ENCODE measurements at places on chromosomes 3 and 15. TPM values are rescaled to one million over a fixed set of nuclear protein-coding genes. Genes with fewer than 3 reads are reported as not detected.

STAB1 gene
- total RNA-seq: 55.3 TPM

- no peaks in the 10 kb centered on the region for H3K27me3 ChIP-seq
- no peak overlapping the region for H3K27ac ChIP-seq
- DNase-seq: no peak
- H3K4me1 ChIP-seq: no peaks in the 10 kb centered on the region
- no peak overlapping the region for H3K4me3 ChIP-seq
- no peaks in the 10 kb centered on the region for H3K36me3 ChIP-seq
Observed at GRCh38 chr3:55333923-55334322, 153.2 kb downstream of the WNT5A start.

DNA sequence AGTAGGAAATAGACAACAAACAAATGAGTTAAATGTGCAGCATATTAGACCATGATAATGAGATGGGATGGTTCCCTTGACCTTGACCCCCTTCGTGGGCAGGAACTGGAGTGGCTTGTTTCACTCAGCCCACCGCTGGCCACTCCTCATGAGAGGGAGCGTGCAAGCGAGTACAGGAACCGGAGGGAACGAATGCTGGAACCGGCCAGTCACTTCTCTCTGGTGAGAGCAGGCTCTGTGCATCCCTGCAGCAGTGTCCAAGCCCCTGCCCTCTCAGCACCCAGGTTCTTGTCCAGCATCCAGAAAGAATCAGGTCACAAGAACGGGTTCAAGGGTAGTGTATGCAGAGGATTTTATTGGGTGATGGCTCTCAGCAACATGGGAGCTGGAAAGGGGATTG lies 17.2 kb upstream of the IREB2 start:
- H3K27me3 ChIP-seq: no peaks in the 10 kb centered on the region
- no peaks in the 10 kb centered on the region for H3K36me3 ChIP-seq
- H3K4me1 ChIP-seq: no peaks in the 10 kb centered on the region

DNA sequence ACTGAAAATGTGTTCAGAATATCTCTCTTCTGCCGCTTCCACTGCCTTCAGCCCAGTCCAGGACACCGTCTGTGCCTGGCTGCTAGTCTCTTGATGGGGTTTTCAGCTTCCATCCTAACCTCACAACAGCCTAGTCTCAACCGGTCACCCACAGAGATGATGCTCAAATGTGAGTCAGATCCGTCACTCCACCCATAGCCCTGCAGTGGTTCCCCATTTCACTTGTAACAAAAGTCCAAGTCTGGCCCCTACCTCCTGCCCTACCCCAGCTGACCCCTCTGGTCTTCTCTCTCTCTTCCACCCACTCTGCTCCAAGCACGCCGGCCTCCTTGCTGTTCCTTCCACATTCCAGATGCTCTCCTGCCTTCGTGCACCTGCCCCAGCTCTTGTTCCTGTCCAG lies 68.1 kb downstream of the PPARG start:
- H3K27ac ChIP-seq: no peak overlapping the region
- no peak overlapping the region for H3K4me3 ChIP-seq
